ENCODE measurements at places on chromosomes 7 and 10. TPM values are rescaled to one million over a fixed set of nuclear protein-coding genes. Genes with fewer than 3 reads are reported as not detected.

GRCh38 chr7:80213814-80214213 is 79.2 kb downstream of the GNAI1 start:
- DNase-seq = no peak

SLC4A2 gene
- total RNA-seq = 199 TPM

DNA sequence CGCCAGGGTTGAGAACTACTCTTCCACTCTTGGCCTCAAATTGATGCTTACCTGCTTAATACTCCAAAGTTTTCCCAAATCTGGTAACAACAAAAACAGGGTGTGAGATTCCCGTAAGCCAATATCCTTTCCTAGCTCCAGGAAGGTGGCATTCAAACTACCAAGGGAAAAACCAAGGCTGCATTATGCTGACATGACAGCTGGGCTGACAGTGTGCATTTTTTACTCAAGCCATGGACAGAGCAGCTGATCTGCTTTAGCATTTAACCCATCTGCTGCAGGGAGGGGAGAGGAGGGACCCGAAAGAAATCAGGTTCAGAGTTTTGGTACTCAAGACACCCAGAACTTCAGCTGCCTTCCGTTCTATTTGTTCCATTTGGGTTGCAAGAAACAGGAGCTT is 49.8 kb upstream of the RAPGEF5 start:
- no peak for DNase-seq

DNA sequence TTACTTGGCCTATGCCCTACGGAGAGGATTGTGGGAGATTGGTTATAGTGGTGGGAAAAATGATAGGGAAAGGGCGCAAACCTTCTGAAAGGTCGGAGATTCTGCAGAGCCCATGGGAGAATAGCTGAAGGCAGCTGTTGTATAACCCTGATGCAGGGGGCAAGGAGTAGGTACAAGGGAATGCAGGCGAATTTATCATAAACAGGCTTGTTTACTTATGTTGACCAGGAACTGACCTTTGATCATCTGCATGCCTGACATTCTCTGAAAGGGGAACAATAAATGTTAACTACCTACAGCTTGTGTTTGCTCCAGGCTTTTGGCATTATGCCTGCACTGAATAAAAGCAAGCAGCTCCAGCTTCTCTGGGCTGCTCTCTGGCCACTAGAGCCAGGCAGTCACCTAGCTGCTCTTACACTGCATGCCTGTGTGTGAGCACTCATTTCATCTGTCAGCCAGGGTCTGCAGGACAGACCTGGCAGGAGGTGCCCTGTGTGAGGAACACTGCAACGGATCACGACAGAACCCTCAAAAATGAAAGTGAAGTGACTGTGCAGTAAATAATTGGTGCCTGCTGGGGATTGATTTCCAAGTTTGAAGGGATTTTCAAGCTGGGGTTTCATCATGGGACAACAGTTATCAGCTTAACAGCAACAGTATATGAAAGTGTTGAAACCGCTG is 31.1 kb upstream of the ABCA13 start:
- no peak for DNase-seq

DNA sequence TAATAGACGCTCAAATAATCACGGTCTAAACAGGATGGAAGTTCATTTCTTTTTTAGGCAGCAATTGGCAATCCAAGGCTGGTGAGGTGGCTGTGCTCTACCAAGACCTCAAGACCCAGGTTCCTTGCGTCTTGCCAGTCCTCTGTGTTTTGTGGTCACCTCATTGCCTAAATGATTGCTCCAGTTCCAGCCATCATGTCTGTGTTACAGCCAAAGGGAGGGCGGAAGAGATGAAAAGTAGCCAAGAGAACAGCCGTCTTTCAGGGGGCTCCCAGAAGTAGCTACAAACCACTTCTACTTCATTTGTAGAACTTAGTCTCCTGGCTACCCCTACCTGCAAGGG is 19.2 kb upstream of the C10orf67 start:
- no peak for DNase-seq

- no peak for DNase-seq
Measured at GRCh38 chr10:132273304-132273944, 34.3 kb downstream of the STK32C start.

DNA sequence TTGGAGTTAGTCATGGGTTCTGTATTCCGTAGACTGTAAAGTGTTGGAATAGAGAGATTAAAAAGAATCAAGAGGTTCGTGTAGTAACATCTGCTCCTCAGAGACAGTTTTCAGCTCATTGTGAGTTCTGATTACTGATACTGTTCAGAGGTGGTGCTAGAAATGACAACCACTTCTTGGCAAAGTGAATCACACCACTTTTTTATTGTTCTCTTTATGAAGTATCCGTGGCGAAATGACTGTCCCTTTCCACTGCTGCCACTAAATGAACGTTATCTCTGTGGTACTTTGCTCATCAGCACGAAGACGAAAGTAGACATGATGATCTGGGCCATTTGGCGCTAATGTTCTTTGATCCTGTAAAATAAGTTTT is 860 bp downstream of the RPP30 start:
- no peak for DNase-seq

PAPOLB gene
- total RNA-seq = 0.30 TPM

- no peak for DNase-seq
Measured at GRCh38 chr7:45400680-45401079, 173.5 kb upstream of the ADCY1 start.

DNA sequence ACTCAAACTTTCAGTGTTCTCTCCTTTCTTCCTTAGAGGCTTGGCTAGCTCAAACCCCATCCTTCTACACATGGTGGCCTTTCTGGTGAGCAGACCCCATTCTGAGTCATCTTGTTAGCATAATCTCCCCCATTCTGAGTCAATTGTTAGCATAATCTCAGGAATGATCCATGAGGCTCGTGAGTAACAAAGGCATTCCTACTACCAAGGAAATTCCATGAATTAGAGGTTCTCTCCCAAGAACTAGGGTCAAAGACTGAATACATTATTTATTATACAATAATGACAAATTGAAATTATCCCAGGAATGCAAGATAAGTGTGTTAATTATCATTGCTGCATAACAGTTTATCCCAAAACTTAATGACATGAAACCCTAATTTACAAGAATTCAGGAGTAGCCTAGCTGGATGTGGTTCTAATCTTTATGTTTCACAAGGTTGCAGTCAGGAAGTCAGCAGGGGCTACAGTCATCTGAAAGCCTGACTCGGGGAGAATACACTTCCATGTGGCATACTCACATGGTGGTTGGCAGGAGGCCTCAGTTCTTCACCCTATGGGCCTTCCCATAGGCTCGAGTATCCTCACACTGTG is 100.2 kb downstream of the MMRN2 start:
- DNase-seq = no peak

DNA sequence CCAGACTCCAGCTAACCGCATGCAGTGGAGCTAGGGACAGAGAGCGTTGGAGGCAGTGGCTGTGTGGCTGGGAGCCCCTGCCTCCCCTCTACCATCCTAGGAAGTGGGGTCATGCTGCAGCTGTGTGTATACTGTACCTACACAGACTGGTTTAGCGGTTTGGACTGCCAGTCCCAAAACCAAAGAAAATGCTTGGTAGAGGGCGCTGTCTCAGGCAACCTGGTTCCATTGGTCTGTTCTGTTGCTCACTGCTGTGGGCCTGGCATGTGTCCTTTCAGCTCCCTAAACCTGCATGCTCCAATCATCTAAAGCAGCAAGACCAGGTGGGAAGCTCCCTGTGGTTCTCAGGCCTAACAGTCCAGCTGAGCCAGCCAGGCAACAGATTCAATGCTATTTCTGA is 4.5 kb downstream of the RBP4 start:
- DNase-seq = no peak

DNA sequence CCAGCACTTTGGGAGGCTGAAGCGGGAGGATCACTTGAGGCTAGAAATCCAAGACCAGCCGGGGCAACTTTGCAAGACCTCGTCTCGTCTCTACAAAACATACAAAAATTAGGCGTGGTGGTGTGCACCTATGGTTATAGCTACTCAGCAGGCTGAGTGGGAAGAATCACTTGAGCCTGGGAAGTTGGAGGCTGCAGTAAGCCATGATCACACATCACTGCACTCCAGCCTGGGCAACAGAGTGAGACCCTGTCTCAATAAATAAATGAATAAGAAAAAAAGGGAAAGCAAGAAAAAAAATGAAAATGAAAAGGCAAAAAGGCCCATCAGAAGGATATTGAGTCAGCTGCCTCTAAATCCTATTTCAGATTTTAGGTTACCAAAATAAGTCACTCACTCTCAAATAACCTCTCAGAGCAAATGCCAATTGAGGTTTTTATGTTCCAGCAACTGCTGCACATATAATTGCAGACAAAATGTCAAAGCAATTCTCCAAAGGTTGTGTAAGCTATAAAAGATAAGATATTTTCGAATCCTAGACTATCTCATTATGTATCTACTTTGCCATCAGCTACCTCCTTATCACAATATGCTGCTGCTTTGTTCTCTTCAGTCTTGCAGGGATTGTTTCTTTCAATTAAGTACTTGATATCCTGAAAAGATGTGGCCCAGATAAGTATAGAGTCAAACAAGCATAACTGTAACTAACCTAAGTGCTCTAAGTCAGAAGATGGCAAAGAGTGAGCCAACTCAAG is 4.7 kb downstream of the BAZ1B start:
- no peak for DNase-seq

- no peak for DNase-seq
Measured at GRCh38 chr7:72266771-72267170, 145.4 kb downstream of the CALN1 start.

NOC3L gene
- 54.7 TPM for total RNA-seq

DNA sequence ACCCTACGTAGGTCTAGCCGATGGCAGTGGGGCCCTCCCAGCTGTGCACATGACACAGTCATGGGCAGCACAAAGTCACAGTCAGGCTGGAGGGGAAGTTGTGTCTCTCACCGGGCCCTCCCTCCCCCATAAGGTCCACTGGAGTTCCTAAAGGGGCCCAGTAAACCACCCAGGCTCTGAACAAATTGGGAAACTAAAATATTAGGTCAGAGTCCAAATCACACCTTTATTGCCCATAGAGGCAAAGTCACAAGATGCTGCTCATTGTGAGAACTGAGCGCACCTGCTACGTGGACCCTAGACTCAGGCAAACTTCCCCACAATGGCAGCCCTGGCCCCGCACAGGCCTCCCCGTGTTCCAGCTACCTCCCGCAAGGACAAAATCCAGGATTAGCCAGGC is 45.2 kb upstream of the SH2B2 start:
- DNase-seq = no peak

Measured in NCI-H460 (cell line).